Colonic mucosa (tissue), 4 donors: ENCODE measurements at places on chromosomes 2 and 18. TPM values are rescaled to one million over a fixed set of nuclear protein-coding genes. Genes with fewer than 3 reads are reported as not detected.

DNA sequence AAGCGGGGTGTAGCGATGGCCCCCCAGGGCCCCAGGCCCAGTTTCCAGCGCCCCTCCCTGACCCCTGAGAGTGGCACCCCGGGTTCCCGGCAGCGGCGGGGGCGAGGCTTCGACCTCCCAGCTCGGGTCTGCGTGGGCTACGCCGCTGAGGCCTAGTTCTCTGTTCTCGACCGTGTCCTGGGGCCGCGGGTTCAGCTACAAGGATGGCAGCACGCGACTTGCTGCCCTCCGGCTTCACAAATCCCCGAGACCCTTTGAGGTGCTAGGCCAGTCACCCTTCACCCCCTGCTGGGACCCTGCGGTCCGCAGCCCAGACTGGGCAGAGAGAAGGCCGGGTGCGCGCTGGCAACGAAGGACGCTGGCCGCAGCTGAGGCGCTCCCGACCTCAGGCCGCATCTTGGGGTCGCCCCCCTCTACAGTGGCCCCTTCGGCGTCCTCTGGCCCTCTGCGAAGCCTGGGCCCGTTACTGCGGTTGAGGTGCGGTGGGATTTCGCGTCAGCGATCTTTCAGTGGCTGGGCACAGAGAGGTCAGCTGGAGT, 1.2 kb downstream of the OTX1 start:
- DNase-seq = no peak

GRCh38 chr18:42047721-42048120, 92.7 kb downstream of the PIK3C3 start:
- no peak for DNase-seq

Gene TMEM214
- total RNA-seq = 76.6 TPM

- DNase-seq = no peak
Observed at GRCh38 chr2:69663860-69664259, 20.3 kb upstream of the AAK1 start.
